Activated CD4-positive, alpha-beta T cell treated with anti-CD3 and anti-CD28 coated beads, Interleukin-2, amount 10 ng/mL, durations not matched to agents 7 days and 5 days (primary cell): ENCODE measurements at places on chromosomes 2 and 18. TPM values are rescaled to one million over a fixed set of nuclear protein-coding genes. Genes with fewer than 3 reads are reported as not detected.

The CXCR2 gene
- total RNA-seq, result 0.37 TPM

The ACADL gene
- total RNA-seq, result not detected

The LYPD6B gene
- not detected for total RNA-seq

The HAAO gene
- not detected for total RNA-seq

The IL1RL1 gene
- total RNA-seq, result not detected

The GAL3ST2 gene
- not detected for total RNA-seq

The DLGAP1 gene
- total RNA-seq, result not detected

The HOXD10 gene
- not detected for total RNA-seq

The ADD2 gene
- 19.5 TPM for total RNA-seq

The CCDC85A gene
- total RNA-seq, result not detected

The FAM110C gene
- total RNA-seq, result 0.21 TPM

The GCC2 gene
- 53.4 TPM for total RNA-seq
